ENCODE measurements at places on chromosomes 11 and 22.
A peak's percentile ranks its signal among the peaks of the same experiment; 100 is the strongest.

DNA sequence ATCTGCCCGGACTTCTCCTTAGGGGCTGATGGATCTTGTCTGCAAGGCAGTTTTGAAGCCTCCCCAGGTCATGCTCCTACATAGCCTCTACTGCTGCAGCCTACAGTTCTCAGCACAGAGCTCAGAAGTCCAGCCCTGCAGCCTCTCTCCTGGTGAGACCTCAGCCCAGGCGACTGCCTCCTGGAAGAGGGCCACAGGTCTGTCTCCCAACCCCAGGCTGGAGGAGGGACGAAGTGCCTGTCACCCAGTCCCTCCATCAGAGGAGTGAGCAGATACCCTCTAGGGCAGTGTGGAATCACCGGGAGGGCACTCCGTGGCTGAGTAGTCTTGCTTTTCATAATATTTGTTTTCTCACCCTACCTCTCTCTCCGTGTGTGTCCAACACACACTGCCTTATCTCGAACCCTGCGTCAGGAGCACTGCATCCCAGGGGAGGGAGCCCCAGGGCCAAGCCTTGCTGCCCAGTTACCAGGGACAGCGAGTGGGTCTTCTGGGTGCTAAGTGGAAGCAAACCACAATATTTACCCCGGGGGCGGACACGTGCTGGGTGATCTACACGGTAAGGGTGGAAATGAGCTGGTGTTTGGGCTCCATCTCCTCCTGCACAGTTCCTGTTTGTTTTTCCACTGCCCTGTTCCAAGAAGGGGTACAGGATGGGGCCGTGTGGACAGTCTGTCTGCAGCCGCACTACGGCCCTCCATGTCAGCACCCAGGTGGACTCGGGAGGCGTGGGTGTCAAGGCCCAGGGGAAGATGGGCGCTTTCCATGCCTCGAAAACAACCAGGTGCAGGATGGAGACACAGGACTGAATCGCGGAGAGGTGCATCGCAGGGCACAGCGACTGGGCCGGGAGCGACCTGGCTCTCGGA is 133.7 kb upstream of the HSD17B12 start:
- no peak for DNase-seq

GRCh38 chr11:19237381-19237780 is 3.4 kb downstream of the E2F8 start:
- no peak for DNase-seq

DNA sequence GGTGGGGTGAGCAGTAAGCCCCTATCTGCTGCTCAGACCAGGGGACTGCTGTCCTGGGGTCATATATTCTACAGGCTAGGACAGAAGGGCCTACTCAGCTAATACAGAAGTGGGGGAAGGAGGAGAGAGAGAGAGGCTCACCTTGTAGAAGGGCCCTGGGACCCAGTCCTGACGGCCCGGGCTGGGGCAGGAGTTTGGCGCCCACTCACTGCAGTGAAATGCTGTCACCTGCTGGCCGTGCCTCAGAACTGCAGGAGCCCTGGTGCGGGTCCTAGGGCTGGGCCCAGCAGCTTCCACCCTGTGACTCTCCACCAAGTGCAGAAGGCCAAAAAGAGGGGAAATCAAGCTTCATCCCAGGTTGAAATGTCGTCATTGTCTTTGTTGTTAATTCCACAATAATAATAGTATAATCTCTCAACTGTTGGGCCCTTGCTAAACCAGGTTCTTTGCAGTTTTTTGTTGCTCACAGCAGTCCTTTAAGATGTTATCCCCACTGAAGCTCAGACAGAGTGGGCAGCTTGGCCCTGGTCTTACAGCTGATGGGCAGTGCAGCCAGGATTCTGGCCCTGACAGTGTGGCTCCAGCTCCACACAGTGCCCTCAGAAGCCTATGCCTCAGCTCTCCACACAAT is 29.6 kb downstream of the TRIM29 start:
- peak; percentile 6 for DNase-seq

DNA sequence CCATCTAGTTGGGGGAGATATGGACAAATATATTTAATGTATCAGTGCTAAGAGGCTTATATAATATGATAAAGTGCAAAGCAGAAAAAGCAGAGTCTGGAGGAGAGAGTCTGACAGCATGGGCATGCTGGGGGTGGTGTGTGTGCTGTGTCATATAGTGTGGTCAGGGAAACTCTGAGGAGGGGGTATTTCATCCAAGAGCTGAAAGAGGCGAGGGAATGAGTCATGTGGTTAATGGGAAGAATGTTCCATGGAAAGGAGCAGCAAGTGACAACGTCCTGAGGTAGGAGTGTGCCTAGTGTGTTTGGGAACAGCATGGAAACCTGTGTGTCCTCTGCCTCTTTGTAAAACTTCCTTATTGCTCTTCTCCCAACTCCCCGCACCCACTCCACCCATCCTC is 38.0 kb downstream of the EIF3F start:
- DNase-seq, result no peak

DNA sequence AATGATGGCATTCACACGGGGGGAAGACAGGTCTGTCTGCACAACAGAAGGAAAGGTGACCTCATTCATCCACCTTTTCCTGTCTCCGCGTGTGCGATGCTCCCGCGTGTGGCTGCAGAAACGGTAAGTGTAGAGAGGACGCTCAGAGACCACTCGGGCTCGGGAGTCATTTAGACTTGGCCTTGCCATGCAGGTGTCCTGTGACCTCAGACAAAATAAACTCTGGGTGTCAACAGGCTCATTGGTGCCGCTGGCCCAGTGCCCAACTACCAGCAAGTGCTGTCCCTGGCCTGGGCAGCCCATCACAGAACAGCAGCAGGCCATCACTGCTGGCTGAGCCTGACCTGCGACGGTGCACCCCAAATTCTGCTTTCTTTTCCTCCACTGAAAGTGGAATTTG is 48.1 kb upstream of the ARFGAP3 start:
- no peak for DNase-seq

DNA sequence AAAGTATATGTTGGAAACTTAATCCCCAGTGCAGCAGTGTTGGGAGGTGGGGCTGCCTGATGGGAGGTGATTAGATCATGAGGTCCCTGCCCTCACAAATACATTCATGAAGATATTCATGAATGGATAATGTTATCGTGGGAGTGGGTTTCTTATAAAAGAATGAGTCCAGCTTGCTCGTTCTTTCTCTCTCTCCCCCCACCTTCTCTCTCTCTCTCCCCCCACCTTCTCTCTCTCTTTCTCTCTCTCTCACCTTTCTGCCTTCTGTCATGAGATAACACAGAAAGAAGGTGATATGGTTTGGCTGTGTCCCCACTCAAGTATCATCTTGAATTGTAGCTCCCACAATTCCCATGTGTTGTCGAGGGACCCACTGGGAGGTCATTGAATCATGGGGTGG is 66.7 kb upstream of the NUP50 start:
- DNase-seq, result no peak

- DNase-seq, result no peak
These were observed 58.6 kb downstream of the BRD1 start for GRCh38 chr22:49768951-49769690.

- no peak for DNase-seq
These were observed 51.9 kb upstream of the ALX4 start for GRCh38 chr11:44361813-44362212.

GRCh38 chr11:35714882-35715627 is 52.5 kb downstream of the TRIM44 start:
- no peak for DNase-seq

GRCh38 chr11:105032495-105032894 is 2.4 kb downstream of the CASP1 start:
- no peak for DNase-seq

- DNase-seq, result no peak
These were observed 24.7 kb downstream of the NCF4 start for GRCh38 chr22:36885474-36885873.

- DNase-seq, result no peak
These were observed 40.0 kb downstream of the CSF2RB start for GRCh38 chr22:36953239-36954080.

DNA sequence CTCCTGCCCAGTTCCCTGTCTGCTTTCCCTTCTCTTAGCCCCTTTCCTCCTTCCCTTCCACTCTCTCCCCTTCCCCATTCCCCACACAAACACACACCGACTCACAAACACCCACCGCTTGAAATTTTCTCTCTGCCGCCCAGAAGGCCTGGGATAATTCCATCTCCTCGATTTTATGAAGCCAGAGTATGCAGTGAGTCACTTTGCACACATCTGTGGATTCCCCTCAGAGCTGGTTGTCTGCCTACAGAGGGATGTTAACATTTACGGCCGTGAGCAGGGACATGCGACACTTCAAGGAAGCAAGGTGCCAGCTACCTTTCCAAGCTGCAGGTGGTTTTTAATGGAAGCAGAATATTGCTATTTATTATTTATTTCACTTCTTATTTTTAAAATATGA is 332.0 kb downstream of the TENM4 start:
- DNase-seq, result no peak

- no peak for DNase-seq
These were observed 4.9 kb downstream of the KCNQ1 start for GRCh38 chr11:2449548-2450320.

- no peak for DNase-seq
These were observed 17.2 kb downstream of the PPFIBP2 start for GRCh38 chr11:7531011-7531410.

- no peak for DNase-seq
These were observed 69.7 kb upstream of the SEPTIN5 start for GRCh38 chr22:19644314-19645223.

DNA sequence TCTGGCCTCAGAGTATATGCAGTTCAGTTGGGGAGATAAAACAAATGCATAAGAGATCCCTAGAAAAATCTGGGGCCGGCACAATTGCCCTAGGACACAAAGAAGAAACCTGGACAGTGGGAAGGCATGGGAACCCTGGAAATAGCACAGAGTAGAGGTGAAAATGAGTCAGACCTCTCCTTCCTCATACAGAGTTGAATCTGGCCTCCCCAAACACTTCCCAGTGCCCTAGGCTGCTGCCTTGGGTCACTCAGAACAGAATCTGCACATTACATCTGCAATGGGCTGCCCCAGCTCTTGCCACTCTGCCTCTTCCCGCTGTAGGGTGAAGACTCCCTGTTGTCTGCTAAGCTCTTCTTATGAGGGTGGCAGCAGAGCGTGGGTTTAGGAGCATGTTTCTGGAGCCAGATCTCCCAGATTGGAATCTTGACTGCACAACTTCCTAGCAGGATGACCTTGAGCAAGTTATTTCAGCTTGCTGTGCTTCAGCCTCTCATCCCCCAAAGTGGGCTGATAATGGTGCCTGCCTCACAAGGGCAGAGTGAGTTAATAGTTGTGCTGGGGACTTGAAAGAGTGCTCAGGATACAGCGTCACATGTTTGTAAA is 47.1 kb upstream of the NECTIN1 start:
- DNase-seq, result no peak

GRCh38 chr11:10274726-10275125 is 19.3 kb downstream of the SBF2 start:
- DNase-seq, result no peak

GRCh38 chr11:72070491-72070890 is 9.9 kb downstream of the NUMA1 start:
- DNase-seq, result no peak

DNA sequence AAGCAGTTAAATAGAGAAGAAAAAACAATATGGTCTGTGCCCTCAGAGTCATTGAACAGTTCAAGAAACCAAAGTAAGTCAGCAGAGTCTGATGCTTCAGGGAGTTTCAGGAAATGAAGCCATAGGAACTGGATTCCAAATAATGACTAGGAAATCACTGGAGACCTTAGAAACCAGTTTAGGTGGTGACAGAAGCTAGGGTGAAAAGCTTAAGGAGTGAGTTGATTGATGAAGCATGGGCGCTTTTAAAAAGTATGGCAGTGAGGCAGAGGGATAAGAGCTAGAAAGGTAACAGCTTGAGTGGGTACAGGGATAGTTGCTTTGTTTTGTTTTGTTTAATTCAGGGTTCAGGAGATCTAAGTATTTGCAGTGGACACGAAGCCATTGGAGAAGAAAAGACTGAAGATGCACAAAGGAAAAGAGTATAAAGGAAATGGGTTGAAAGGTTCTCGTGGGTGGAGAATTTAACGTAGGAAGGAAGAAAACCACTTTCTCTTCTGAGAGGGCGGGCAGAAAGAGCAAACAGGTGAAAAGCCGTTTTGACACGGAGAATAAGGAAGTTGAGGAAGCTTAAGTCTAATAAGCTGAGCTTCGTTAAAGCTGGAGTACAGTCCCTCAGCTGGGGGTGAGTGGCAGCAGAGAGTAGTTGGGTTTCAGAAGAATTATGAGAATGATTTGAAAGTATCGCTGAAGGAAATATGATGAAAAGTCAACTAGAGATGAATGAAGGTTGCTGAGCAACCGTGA is 14.8 kb downstream of the SGSM3 start:
- no peak for DNase-seq

GRCh38 chr11:23869671-23870070 is 627.2 kb upstream of the LUZP2 start:
- DNase-seq, result no peak

- no peak for DNase-seq
These were observed 671 bp upstream of the PICALM start for GRCh38 chr11:86069408-86070101.

- DNase-seq, result no peak
These were observed 1.1 kb upstream of the ATP6V1E1 start for GRCh38 chr22:17629641-17630040.

DNA sequence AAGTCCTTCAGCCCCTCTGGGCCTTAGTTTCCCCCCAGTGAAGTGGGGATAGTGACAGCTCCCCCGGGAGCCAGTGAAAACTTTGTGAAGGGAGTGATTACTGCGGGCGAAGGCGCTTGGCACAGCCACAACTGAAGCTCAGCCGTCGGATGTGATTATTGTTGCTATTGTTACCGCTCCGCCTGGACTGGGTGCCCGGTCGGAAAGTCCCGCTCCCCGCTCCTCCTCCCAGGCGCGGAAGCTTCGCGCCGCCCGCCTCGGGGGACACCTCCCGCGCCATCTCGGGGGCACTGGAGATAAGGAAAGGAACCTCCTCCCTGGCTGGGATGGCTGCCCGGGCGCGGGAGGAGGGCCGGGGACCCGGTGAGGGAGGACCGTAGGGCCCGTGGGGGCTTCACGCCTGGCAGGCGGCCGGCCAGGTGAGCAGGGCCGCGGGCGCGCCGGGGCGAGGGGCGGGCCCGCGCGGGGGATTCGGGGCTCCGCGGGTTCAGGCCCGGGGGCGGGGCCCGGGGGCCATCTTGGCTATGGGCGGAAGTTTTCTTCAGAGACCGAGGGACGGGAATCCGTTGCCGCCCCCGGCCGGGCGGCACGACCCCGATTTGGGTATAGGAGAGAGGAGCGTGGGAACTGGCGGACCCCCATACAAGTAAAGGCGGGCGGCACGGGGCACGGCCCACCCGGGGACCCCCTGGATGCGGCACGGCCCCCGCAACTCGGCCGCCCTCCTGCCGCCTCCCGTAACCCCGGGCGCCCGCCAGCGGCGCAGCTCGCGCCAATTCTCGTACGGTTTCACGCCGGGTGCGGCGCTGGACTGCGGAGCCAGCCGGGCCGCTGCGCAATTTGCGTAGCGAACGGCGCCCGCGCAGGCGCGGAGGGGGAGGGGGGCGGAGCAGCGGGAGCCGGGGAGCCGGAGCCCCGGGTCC is at the start of gene GPR137:
GPR137 (plus strand) TSS at position 887 of the 923 bp plus-strand sequence. CDS start 677 bp downstream, outside the sequence.
- peak; percentile 85 for DNase-seq

DNA sequence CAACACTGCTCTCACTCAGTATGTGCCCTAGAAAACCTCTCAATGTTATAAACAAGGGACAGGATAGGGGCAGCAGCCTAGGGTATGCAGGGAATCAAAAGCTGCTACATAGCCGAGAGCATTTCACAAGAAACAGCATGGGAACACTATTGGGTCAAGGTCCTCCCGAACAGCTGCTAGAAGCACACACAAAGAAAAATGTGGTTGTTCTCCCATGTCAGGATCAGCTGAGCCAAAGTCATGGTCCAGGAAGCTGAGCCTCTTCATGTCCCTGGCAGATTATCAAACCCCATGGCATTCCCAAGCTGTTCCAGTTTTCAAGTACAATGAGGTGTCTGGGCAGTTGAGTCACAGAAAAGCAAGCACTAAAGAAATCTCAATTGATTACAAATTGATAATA is 21.0 kb upstream of the GDPD4 start:
- no peak for DNase-seq

All from stimulated activated CD8-positive, alpha-beta memory T cell treated with anti-CD3 and anti-CD28 coated beads, Interleukin-15, amount 100 ng/mL, for 4 hours (primary cell).